ENCODE measurements at places on chromosomes 6 and 20. TPM values are rescaled to one million over a fixed set of nuclear protein-coding genes. Genes with fewer than 3 reads are reported as not detected.
A peak's percentile ranks its signal among the peaks of the same experiment; 100 is the strongest.

GRCh38 chr20:9140162-9140760 lies 71.4 kb downstream of the PLCB4 start:
- no peak for DNase-seq

- DNase-seq: no peak
Observed at GRCh38 chr6:165034271-165034741, 275.1 kb downstream of the C6orf118 start.

DNA sequence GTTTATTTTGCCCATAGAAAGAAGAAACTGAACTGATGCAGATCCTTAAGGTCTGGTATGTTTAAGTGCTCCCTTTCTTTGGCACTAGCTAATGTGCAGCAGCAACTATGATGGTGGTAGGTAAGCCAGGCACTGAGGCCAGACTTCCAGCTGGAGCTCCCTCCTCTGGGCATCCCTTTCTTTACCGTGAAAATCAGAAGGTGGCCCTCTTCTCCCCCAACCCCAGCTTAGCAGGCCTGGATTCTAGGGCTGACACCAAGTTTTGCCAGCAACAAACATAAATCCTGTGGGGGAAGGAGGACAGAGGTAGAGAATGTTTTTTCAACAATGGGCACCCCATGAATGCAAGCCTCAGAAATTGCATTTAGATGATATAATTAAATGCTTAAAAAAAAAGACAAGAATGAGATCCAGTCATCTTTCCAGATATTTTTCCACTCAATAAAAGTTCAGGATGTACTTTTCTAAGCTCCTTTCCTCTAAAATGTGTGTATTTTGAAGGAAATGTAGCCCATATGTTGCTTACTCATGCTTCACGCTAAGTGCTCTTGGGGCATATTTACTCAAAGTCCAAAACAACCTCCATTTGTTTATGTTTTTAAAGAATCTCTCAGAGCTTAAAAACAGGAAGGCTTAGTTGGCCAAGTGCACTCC lies 123.9 kb upstream of the NXT1 start:
- no peak for DNase-seq

DNA sequence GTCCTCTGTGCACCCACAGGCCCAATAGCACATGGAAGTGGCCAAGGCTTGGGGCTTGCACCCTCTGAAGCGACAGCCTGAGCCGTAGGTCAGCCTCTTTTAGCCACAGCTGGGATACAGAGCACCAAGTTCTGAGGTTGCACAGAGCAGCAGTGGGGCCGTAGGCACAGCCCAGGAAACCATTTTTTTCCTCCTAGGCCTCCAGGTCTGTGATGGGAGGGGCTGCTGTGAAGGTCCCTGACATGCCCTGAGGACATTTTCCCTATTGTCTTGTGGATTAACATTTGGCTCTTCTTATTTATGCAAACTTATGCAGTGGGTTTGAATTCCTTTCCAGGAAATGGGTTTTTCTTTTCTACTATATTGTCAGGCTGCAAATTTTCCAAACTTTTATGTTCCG lies 878.7 kb upstream of the MAN1A1 start:
- DNase-seq: no peak

- no peak for DNase-seq
Observed at GRCh38 chr6:82072121-82072521, 175.4 kb downstream of the IBTK start.

GRCh38 chr20:45344168-45344860 lies 3.9 kb downstream of the SDC4 start:
- DNase-seq: peak; percentile 91

DNA sequence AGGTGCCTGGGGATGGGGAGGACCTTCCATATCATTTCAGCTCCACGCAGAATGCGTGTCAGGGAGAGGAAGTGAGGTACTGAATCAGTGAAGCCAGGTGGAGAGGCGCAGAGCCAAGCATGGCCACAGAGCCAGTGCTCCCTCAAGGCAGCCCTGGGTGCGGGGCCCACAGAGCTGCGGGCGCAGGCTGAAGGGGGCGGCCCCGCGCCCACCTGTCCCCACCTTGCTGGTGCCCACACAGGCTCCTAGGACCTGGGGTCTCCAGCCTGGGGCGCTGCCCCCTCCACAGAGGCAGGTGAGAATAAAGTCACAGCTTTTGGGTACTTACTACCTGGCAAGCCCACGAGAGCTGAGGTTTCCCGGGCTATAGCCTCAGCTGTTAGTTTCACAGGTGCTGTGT lies 40.0 kb upstream of the GATA5 start:
- no peak for DNase-seq

DNA sequence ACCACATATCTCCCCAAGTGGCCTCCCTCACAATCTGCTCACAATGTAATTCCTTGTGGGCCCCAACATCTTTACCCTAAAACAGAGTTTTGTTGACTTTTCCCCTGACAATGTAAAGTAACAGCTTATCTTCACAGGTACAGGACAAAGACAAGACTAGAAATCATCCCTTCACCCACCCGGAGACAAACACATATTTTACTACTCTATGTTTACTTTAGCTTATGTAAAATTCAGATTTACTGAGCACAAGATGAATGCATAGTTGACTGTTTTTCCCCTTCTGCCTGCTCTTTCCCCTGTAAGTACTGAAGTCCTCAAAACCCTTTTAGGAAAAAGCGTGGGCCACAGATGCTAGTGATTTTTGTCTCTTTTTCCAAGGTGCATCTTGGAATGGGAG lies 61.0 kb downstream of the RPP21 start:
- DNase-seq: no peak

DNA sequence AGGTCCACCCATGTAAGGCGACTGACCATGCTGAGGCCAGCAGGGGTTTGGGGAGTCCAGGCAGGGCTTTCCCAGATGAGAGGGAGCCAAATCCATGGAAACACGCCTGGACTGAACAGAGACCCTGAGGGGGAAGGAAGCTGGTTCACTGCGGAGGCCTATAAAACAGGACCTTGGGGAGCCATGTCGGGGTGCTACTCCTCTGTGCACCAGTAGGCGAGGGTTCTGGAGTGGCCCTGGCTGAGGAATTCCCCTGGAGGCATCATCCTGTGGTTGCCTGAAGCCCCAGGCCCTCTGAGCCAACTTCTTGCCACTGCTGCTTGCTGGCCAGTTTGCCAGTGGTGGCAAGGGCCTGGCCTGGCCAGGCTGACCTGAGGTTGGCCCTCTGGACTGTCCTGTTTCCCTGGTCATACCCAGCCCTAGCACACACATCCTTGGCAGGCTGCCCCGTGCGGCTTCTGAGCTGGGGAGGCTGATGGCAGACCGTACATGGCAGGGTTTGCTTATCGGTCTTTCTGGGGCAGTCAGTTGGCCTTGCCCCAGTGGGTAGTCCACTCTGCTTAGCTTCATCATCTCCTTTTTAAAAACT lies 2.2 kb upstream of the LRRN4 start:
- DNase-seq: no peak

- DNase-seq: no peak
Observed at GRCh38 chr20:37361336-37361735, 15.4 kb downstream of the SRC start.

DNA sequence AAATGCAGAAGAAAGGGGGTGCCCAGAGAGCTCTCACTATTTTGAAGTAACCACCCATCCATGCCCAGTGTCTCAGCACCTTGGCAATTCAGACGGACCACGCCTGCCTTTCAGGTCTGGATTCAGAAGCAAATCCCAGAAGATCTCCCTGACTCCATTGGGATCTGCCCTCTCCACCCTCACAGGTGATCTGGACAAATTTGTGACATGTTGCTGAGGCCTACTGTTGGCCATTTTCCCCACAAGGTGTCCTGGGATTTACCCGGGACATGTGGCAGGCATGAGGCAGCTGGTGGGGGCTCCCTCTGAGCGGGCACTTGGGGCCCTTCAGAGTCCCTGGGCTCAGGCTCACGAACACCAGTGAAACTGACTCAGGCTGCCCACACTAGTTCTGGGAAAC lies 51.9 kb upstream of the IYD start:
- no peak for DNase-seq

DNA sequence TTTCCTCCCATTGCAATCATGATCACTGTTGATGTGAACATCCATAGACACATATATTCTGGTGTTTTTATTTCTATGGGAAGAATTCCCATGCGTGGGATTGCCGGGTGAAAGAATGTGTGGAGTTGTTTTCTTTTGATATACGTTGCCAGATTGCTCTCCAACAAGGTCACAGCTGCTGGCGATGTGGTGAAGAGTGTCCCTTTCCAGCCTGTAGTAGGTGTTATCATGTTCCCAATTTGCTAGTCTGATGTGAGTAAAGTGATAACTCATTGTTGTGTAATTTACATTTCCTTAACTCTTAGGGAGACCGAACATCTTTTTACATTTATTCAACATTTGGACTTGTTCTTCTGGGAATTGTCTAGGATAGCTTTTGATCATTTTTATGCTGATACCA lies 14.5 kb upstream of the ELMO2 start:
- no peak for DNase-seq

GRCh38 chr20:54237116-54237943 lies 29.4 kb downstream of the PFDN4 start:
- no peak for DNase-seq

DNA sequence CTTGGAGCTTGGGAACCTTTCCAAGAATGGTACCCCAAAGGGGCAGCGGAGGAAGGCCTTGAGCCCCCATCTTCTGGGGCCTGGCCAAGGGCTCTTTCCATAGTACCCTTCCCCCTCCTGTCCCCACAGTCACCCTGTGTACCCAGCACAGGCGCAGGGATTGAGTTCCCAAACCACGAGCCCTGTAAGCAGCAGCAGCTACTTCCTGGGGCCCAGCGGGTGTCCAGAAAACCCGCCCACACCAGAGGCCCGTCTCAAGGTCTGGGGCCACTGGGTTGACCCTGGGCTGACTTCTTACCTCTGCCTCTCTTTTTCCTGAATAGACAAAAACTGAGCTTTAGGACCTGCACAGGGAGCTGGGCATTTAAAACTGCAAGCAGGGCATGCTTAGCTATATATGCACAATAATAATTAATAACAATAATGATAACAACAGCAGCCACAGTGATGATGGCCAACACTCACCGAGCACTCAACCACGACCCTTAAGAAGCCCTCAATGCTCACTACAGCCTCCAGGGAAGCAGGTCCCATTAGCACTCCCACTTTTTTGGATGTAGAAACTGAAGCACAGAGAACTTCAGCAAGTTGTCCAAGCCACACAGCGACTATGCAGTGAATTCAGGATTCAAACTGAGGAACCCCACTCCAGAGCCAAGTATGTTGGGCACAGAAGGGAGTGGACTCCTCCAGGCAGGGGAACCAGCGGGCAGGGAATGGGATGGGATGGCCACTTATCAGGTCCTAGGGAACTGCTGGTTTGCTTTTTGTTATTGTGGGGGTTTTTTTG lies 14.5 kb downstream of the NOL4L start:
- no peak for DNase-seq

DNA sequence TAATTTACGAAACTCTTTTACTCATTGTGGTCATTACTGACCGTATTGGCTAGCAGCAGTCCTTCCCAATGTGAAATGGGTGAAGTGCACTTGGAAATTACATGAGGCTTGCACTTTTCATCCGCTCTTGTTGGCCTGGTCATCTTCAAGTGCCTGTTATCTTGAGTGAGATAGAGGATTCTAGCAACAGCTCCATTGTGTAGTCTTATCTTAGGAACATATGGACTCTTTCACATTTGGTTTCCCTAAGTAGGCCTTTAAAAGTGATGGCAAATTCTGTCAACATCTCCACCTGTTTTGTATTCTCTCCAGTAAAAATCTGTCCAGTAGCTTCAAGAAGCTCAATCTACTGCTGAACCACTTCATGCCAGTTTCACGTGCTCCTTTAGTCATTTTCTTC lies 114.8 kb upstream of the MARCKS start:
- DNase-seq: peak; percentile 92

DNA sequence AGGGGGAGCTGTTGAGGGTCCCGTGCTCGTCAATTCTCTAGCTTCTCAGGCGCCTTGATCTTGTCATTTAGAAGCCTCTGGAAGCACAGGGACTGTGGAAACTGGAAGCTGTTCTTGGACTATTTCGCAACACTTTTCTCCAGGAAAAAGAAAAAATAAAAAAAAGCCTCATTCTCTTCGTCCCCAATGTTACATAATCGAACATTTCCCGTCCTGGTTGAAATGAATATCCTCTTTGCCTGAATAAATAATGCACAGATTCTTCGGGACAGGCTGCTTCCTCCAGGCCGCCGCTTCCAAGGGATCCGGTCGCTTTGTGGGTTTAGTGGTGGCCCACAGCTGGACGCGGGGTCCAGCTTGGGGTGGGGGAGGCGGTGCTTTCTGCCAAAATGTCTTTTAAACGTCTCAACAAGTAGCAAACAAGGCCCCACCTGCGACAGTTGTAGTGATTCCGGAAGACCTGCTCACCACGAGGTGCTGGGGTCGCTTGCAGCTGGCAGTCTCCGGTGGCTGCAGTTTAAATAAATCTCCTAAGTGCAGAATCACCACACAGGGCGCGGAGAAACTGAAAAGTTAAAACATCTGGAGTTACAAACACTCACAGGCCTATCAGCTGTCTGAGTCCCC lies 125.9 kb upstream of the ESR1 start:
- peak; percentile 60 for DNase-seq

GRCh38 chr20:51116765-51117686 lies 94.1 kb upstream of the KCNG1 start:
- DNase-seq: no peak

GRCh38 chr20:46898423-46898822 lies 3.8 kb downstream of the EYA2 start:
- no peak for DNase-seq

DNA sequence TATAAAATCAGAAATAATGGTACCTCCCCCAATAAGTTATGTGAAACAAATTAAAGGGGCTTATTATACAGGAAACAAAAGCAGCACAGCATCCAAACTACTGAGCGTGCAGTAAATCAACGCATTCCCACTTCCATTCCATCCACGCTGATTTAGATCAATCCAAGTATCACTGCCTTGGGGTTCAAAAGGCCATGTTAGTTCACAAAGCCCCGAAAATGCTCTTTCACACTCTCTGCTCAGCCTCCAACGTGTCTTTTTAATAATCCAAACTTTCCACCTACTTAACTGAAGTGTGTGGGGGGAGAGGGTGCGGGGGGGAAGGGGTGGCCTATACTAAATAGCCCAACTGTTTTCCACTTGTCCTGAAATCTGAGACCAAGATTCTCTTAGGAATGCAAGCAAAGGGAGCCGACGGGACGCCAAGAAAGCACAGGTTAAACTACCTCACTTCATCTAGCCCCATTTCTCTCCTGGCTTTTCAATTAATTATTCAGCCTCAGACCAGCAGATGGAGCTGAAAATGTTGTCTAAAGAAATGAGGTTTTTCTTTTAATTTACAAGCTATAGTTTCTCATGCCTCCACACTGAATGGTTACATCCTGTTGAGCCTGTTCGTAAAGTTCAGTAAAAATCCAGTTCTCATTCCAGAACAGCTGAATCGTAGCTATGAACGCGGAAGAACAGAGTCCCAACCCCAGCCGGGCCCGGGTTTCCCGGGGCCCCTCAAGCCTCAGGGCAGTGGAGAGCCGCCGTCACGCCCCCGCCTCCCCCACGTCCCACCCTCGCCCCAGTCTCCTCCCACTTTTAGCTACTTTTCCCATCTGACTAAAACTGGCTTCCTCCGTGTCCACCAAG lies 1.0 kb upstream of the NXT1 start:
- no peak for DNase-seq

The ZNF831 gene
- not detected for polyA plus RNA-seq

The HCK gene
- polyA plus RNA-seq: not detected

The AVP gene
- polyA plus RNA-seq: not detected

The TXLNB gene
- 6.2 TPM for polyA plus RNA-seq

The AGER gene
- 4.8 TPM for polyA plus RNA-seq

The TNF gene
- polyA plus RNA-seq: 0.14 TPM

The HLA-DOB gene
- polyA plus RNA-seq: not detected

The PLG gene
- polyA plus RNA-seq: 0.71 TPM

The HNF4A gene
- polyA plus RNA-seq: not detected

The HLA-DPA1 gene
- 1.2 TPM for polyA plus RNA-seq
